ENCODE measurements at places on chromosomes 5 and 9.

GRCh38 chr9:77794985-77795384, 146.9 kb upstream of the GNA14 start:
- DNase-seq: no peak

- DNase-seq: no peak
Measured at GRCh38 chr9:94157050-94157801, 73.0 kb downstream of the PTPDC1 start.

- no peak for DNase-seq
Measured at GRCh38 chr5:96868603-96869371, 7.5 kb upstream of the ERAP2 start.

DNA sequence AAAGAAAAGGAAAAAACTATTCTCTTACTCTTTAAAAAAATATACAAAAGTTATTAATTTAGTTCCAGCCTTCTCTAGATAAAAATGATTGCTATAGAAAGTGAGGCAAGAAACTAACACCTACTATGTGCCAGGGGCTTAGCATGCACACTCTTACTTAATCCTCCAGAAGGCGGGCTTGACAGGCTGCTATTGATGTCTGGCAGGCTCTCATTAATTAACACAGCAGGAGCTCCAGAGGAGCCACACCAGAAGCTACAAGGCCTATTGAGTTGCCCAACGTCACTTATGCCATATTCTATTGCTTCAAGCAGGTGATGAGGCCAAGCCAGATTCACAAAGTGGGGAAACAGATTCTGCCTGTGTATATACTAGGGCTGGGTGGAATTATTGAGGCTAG, 54.6 kb upstream of the CLINT1 start:
- DNase-seq: no peak
